ENCODE measurements at places on chromosomes 11 and 22.

DNA sequence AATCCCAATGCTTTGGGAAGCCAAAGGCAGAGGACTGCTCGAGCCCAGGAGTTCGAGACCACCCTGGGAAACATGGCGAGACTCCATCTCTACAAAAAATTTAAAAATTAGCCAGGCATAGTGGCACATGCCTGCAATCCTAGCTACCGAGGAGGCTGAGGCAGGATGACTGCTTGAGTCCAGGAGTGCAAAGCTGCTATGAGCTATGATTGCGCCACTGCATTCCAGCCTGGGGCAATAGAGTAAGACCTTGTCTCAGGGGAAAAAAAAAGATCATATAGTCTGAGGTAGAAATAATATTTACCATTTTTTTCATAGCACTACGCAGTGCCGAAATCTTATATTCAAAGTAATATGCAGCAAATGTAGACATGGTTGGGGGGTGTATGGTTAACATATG is 47.8 kb downstream of the MRTFA start:
- DNase-seq = no peak

GRCh38 chr11:62437616-62438015 is 18.8 kb downstream of the SCGB1A1 start:
- DNase-seq = no peak

DNA sequence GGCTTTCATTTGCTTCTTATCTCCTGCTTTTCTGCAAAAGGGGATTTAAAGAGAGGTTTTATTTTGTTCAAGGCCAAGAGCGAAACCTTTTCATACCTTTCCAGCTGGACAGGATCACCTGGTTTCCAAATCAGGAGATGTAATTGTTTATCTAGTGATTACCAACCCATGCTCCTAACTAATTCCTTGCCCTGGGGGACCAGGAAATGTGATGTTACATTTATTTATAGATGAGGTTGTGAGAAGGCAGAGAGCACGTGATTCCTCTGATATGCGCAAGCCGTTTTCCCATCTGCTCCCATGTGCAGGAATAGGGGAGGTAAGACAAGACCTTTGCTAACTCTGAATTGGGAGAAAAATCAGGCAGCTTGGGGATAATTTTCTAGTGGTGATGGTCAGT is 507.2 kb upstream of the LARGE1 start:
- no peak for DNase-seq

DNA sequence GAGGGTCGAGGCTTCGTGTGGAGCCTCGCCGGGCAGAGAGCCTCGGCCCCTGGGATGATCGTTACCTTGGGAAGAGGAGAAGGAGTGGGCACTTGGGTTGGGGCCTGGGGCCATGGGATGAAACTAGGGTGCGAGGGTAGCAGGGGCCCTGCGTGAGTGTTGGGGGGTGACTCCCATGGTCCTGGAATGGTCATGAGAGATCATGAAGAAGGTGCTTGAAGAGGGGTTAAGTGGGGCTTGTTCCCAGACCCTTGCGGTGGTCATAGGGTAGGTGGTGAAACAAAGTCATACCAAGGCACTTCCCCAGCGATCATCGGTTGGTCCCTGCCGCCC is 284 bp downstream of the CCS start:
- no peak for DNase-seq

DNA sequence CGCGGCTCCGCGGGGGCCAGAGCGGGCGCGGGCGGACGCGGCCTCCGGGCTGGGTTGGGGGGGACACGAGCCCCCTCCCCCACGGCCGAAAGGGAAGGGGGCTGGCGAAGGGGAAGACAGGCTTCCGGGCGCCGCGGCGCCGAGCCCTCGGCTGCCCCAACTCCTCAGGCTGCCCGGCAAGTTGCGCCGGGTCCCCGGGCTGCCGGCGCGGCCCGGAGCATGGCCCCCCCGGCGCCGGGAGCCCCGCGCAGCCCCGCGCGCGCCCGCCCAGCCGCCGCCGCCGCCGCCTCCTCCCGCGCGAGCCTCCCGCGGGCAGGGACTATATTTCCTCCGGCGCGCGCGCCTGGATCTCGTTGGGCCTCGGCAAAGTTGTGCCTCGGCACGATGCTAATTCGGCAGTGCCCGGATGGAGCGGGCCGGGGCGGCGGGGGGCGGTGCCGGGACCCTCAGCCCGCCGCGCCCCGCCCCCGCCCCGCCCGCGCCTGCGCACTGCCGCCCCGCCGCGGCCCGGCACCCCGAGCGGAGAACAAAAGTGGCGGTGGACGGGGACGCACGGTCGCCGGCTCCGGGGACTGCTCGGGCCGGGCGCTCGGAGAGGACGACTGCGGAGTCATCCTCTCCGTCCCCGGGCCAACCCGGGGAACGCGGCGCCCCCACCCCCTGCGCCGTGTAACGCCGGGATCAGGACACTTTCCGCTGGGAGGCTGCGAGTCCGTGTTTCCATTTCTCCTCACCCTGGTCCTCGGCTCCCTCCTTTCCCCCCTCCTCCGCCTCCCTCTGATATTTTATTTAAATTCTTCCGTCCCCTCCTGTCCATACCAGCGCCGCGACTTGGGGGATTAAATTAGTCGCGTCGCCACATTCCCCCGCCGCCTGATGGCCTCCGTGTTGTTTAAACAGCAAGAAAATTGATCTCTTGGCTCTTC is at the start of gene PHF21B:
Gene PHF21B (minus strand): TSS at position 400 of the 926 bp plus-strand sequence. CDS start 456 bp downstream, outside the sequence.
- peak; percentile 72 for DNase-seq

DNA sequence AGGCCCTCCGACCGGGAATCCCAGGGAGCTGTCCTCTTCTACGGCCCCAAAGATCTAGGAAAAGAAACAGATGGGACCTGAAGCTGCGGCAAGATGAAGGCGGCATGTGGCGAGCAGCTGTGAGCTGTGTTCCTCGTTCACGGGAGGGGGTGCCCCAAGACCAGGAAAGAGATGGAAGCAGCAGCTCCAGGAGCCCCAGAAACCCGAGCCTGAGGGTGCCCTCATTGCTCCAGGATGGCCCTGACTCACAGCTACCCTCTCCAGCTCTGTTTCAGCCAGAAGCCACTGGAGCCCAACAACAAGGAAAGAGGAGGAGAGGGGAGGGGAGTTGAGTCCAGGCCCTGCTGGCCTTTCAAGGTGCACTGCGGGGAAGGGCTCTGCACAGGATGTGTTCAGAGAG is 23.7 kb upstream of the NAP1L4 start:
- no peak for DNase-seq

DNA sequence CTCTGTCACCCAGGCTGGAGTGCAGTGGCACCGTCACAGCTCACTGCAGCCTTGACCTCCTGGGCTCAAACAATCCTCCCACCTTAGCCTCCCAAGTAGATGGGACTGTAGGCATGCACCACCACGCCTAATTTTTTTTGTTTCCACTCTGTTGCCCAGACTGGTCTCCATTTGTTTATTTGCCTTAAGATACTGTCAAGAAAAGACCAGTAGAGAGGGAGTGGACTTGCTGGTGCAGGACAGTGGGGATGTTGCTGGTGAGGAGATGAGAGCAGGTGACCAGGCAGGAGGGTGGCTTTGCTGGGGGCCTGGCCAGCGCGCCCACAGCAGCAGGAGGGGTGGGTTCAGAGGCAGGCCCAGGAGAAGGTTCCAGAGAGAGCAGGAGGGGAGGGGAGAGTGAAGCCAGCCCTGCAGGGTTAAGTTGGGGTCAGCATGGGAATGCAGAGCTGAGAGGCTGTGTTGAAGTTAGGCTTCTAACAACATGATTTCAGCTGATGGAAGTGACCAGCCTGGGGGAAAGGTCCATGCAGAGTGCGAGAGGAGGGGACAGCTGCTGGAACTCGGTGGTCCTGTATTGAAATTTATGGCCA is 35.8 kb downstream of the NADSYN1 start:
- no peak for DNase-seq

DNA sequence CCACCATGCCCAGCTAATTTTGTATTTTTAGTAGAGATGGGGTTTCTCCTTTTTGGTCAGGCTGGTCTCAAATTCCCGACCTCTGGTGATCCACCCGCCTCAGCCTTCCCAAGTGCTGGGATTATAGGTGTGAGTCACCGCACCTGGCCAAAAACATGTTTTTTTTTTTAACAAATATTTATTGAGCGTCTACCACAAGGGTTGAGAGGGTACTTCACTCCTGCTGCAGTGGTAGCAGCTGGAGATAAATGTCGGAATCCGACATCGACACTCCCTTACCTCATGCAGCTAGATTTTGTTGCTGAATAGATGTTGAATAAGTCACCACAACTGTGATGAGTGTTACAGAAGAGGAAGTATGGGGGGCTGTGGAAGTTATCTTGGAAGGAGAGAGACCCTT is 971 bp downstream of the DNAJB13 start:
- no peak for DNase-seq

- no peak for DNase-seq
Measured at GRCh38 chr22:44259366-44260215, 53.2 kb downstream of the SHISAL1 start.

DNA sequence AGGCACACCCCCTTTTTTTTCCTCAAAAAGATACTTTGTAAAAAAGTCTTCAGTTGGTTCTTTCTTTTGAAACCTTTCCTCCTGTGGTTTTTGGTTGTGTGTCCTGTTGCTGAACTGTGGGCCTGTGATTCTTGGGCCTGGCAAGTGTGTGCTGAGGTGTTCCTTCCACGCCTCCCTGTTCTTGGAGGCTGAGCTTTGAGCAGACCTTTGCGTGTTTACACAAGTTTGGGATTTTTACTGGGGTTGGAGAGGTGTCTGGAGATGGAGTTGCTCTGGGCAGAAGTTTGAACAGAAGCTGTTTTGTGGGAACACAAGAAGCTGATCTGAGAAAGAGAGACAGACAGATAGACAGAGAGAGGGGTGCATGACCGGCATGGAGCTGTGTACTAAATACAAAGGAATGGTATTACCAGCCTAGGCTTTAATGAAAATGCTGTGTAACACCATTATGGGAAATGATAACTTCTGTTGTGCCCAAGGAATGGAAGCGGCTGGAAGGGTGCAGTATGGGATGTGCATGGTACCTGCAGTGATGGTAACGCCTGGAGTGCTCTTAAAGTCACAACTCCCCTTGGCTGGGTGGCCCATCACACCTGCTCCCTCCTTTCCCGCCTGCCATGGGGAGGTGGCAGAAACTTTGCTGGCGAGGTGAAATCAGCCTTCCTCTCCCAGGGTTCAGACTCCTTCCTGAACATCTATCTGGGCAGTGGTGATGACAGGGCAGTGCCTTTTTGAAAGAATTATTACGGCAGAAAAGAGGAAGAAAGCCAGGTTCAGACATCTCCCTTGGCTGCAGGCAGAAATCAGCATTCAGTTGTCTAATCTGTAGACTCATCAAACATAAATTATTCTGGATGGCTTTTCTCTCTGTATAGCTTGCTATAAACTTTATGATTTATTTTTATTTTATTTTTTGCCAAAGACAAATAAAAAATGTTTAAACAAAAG is 70.4 kb downstream of the LDLRAD3 start:
- no peak for DNase-seq

- no peak for DNase-seq
Measured at GRCh38 chr11:5151713-5152153, 2.8 kb downstream of the OR52A1 start.

DNA sequence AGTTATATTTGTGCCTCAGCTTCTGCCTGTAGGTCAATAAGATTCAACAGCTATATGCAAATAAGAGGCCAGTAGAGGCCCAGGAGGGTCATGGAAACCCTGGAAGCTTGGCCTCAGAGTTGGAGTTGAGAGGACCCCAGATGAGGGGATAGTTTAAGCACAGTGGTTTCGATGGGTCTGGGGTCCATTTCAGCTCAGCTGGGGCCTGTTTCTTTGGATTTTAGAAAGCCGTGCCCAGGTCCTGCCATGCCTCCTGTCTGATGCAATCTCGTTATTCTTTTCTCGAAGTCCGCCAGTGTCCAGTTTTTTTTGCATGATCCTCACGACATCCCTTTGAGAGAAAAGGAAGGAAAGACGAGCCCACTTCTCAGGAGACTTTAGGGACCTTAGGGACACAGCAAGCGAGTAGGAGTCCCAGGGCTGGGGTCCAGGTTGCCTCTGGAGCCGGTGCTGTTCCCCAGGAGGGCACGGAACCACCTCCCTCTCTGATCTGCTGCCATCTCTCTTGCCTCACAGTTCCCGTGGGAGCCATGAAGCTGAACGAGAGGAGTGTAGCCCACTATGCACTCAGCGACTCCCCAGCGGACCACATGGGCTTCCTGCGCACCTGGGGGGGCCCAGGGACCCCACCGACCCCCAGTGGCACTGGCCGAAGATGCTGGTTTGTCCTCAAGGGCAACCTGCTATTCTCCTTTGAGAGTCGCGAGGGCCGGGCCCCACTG is 2.6 kb upstream of the SMDT1 start:
- no peak for DNase-seq

GRCh38 chr11:69825037-69825834 is 6.0 kb upstream of the FGF3 start:
- no peak for DNase-seq

GRCh38 chr11:6110011-6110410 is 2.5 kb downstream of the OR56B4 start:
- no peak for DNase-seq

DNA sequence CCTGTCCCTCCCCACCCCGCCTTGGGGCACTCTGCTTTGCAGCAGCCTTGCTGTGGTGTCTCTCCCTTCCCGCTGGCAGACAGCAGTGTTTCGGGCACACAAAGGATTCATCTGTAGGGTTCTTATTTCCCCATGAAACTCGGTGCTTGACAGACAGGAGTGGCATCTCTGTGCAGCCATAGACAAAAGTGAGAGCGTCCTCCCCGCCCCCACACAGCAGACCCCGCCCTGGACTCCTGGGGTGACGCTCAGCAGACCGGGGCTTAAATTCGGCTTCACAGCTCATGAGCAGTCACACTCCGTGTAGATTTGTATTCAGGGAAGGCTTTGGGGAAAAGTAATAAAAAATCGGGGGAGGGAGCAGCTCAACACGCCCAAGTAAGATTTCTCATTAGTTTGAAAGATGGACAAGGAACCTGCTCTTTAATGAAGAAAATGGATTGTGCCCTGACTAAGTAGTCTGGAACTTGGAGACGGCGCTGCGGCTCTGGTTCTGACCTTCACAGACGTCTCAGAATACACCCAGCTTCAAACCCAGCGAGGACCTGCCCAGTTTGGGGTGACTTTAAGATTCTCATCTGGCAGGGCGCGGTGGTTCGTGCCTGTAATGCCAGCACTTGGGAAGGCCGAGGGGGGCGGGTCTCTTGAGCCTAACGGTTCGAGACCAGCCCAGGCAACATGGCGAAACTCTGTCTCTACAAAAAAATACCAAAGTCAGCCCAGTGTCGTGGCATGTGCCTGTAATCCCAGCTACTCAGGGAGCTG is 136.0 kb downstream of the CACNA1I start:
- DNase-seq = no peak

Measured in NCI-H1694 treated with DMSO at 0.1 percent for 48 hours (cell line).